Pancreas (tissue), 10 donors: ENCODE measurements at places on chromosomes 7 and 10. TPM values are rescaled to one million over a fixed set of nuclear protein-coding genes. Genes with fewer than 3 reads are reported as not detected.

The OR2A5 gene
- not detected for total RNA-seq

The VAX1 gene
- not detected for total RNA-seq

The C10orf67 gene
- 0.16 TPM for total RNA-seq

The SRRM3 gene
- total RNA-seq, result 1.2 TPM

The CDNF gene
- total RNA-seq, result 6.5 TPM

The CHRM2 gene
- not detected for total RNA-seq
